ENCODE measurements at places on chromosomes 1 and 21. TPM values are rescaled to one million over a fixed set of nuclear protein-coding genes. Genes with fewer than 3 reads are reported as not detected.

The LRRC53 gene
- not detected for polyA plus RNA-seq

The ESPN gene
- 3.2 TPM for polyA plus RNA-seq

The FHAD1 gene
- polyA plus RNA-seq, result 1.4 TPM

The MRPS15 gene
- 59.0 TPM for polyA plus RNA-seq

The CDCP2 gene
- not detected for polyA plus RNA-seq

The USP1 gene
- polyA plus RNA-seq, result 43.9 TPM

The IQGAP3 gene
- polyA plus RNA-seq, result 11.5 TPM

The TTF2 gene
- polyA plus RNA-seq, result 16.4 TPM

The ARHGEF10L gene
- polyA plus RNA-seq, result 21.2 TPM

The AMY2A gene
- polyA plus RNA-seq, result not detected

The KRTAP6-1 gene
- not detected for polyA plus RNA-seq
